ENCODE measurements at places on chromosomes 7 and 10.

- no peak for DNase-seq
Measured at GRCh38 chr10:120593693-120594092, 136.7 kb downstream of the PLPP4 start.

- no peak for DNase-seq
Measured at GRCh38 chr10:101597091-101597900, 9.2 kb downstream of the DPCD start.

DNA sequence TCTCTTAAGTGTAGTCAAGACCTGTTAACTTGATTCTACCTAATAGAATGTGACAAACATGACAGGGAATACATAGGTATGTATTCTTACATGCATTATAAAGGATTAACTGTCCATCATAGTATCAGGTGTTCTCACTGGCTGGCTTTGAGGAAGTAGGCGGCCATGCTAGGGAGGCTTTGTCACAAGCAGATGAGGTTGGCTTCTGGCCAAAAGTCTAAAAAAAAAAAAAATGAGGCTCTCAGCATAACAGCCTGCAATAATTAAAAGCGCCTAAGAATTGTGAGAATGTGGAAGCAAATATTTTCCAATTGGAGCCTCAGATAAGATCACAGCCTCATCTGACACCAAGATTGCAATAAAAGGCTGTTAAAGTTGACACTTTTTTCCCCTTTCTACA lies 1256.8 kb upstream of the SORCS1 start:
- DNase-seq = no peak

- no peak for DNase-seq
Measured at GRCh38 chr7:2719007-2719406, 31.0 kb downstream of the AMZ1 start.

DNA sequence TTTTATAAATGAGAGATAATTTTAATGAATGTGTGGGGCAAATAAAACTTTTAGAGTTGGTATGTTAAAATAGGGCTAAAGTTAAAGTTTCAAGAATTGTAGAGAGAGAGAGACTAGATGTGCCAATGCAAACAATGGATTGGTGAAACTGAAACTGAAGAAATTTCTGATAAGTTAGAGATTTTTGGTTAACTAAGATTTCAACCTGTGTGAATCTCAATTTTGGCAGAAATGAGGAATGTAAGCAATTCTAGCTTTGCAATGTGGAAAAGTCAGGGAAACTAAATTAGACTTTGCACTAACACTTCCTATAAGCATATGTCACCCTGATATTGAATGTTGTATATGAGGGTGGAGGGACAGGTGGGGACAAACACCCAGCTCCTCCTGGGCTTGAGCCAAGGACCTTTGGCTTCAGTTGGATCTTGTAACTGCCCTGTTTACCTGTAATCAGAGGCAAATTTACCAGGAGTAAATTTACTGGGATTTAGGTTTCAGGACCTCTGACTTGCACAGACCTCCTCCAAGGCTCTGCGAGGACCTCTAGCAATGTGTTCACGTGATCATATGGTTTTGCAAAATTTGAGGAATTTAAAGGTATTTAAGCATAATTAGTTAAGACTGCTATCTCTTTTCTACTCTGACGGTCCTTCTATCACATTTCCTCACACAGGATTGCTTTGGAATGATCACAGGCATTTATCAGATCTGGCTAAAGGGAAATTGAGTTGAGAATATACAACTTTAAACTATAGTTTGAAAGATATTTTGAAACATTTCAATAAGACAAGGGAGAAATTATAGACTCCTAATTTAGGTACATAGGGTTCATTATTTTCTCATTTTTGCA lies 33.1 kb upstream of the RPA3 start:
- DNase-seq = no peak

- no peak for DNase-seq
Measured at GRCh38 chr10:79059859-79060379, 8.8 kb upstream of the ZMIZ1 start.

DNA sequence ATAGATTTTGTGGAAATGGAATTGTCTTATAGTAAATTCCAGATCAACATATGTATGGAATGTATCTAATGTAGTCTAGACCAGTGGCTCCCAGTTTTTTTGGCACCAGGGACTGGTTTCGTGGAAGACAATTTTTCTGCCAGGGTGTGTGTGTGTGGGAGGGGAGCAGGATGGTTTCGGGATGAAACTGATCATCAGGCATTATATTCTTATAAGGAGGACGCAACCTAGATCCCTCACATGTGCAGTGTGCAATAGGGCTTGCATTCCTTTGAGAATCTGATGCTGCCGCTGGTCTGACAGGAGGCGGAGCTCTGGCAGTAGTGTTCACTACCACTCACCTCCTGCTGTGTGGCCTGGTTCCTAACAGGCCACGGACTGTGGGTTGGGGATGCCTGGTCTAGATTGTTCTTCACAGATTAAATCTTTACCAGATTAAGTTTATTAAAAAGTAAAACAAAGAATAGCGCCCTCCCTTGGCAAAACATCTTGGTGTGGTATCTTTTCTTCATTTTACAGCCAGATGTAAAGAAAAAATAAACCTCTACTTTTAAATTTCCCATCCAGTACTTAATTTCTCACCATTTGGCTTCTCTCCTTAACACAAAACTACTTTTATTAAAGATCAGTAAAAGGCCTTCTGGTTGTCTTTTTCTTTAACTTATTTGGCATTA lies 48.4 kb downstream of the SEPTIN7 start:
- DNase-seq = no peak

GRCh38 chr7:33824911-33825459 lies 80.4 kb upstream of the BMPER start:
- DNase-seq = no peak

DNA sequence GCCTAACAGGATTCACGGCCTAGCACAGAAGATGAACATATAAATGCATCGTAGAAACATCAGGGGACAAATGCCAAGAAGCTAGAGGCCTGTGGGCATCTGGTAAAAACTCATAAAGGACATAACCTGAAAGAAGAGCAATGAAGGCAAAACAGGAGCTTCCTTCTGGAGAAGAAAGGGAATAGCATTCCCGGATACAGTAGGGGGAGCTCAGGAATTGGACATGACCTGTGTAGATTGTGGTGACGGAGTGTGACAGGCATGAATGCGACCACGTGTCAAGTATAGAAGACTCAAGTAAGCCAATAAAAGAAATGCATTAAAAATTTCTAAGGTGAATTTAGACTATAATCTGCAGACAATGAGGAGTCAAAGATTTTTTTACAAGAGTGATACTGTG lies 270.1 kb downstream of the AGMO start:
- DNase-seq = no peak

Data from skin of body (tissue), 3 donors.